ENCODE measurements at places on chromosomes 6 and 20.
A peak's percentile ranks its signal among the peaks of the same experiment; 100 is the strongest.

GRCh38 chr20:38907918-38908677 is 18.1 kb upstream of the FAM83D start:
- DNase-seq, result no peak

DNA sequence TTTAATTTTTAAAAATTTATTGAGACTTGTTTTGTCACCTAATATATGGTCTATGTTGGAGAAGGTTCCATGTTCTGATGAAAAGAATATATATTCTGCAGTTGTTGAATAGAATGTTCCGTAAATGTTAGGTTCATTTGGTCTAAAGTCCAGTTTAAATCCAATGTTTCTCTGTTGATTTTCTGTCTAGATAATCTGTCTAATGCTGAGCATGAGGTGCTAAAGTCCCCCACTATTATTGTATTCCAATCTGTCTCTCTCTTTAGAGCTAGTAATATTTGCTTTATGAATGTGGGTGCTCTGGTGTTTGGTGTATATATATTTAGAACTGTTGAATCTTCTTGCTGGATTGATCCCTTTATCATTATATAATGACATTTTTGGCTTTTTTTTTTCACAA is 15.5 kb downstream of the TRIM15 start:
- no peak for DNase-seq

GRCh38 chr6:33921745-33922144 is 117.9 kb upstream of the MLN start:
- no peak for DNase-seq

DNA sequence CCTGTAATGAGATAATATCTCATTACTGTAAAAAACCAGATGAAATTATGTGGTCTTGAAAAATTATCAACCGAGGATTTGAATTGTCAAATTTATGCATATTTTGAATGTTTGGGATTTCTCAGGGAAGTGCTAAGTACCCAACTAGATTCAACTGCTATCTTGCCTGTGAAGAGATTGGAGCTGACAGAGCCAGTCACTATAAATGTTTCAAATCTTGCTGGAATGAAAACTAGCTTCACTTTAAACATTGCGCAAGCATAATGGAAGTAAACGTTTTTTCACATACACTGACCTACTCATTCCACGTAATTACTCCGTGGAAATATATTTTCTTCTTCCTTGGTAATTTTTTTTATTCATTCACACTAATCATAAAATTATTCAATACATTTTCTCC is 46.7 kb downstream of the TMEM170B start:
- DNase-seq, result no peak

GRCh38 chr20:45917790-45918141 is 5.8 kb upstream of the PLTP start:
- DNase-seq, result no peak

GRCh38 chr6:63964366-63964765 is 328.8 kb downstream of the PHF3 start:
- DNase-seq, result no peak

GRCh38 chr6:22025468-22026163 is 271.2 kb downstream of the PRL start:
- DNase-seq, result peak; percentile 29

DNA sequence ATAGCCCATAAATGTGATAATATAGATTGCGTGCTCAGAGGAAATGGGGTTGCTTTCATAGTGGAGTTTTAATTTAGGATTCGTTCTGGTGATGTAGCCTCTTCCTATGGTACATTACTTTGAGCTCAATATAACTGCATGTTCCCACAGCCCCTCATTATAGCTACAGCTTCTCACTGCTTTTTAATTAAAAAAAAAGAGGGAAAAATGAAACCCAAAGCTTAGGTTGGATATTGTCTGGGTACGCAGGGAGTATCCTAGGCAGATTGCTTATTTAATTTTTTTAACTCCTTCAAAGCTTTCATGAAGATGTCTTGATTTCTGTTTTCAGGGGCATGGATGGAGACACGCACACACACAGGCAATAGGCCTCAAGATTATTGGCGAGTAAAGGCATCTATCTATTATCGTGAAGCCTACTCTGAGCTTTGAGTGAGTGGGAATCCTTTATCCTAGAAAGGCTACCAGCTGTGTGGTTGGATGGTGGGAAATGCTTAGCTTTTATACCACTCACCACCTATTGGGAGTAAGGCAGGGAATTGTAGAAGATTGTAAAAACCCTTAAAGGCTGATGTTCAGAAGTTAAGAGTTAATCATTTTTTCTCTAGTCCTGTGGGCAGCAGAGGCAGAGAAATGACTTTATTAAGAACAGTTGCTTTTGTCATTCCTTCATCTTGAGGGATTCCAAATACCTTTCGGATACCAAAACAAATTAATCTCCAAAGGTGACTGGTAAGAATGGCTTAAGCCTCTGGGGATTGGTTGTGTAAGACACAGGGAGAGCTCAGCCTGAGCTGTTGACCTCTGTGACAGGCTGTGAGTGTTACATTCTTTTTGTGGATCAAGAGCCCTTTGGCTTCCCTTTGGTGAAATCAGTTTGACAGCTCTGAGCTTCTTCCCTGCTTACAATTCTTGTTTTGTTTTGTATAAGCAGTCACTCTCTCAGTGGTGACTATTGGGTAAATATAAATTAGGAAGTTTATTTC is 33.4 kb downstream of the CTNNBL1 start:
- DNase-seq, result no peak

DNA sequence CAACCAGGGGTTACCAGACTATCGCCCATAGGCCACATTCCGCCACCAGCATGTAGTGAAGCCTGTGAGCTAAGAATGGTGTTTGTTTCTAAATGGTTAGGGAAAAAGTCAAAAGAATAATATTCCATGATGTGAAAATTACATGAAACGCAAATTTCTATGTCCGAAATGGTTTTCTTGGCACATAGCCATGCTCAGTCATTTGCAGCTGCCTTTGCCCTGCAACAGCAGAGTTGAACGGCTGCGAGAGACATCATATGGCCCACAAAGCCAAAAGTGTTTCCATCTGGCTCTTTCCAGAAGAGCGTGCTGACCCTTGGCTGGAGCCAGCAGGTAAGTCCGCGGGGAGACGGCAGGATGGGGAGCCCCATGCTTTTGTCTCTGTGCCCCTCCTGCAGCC is 60.7 kb downstream of the FAM120B start:
- no peak for DNase-seq

DNA sequence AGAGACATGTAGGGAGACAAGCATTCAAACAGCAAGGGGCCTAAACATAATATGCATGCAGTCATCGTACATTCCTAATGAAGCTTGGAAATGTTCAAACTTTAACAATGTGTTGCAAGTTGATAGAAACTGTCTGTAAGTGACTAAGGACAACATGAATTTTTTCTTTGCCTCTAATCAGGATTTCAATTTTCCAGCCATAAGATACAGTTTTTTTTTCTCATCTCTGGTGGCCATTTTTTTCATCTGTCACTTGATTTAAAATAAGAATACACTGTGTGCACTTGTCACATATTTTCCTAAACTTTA is 22.2 kb upstream of the MTRF1L start:
- no peak for DNase-seq

- DNase-seq, result no peak
Observed at GRCh38 chr20:14526891-14527290, 189.5 kb upstream of the FLRT3 start.

DNA sequence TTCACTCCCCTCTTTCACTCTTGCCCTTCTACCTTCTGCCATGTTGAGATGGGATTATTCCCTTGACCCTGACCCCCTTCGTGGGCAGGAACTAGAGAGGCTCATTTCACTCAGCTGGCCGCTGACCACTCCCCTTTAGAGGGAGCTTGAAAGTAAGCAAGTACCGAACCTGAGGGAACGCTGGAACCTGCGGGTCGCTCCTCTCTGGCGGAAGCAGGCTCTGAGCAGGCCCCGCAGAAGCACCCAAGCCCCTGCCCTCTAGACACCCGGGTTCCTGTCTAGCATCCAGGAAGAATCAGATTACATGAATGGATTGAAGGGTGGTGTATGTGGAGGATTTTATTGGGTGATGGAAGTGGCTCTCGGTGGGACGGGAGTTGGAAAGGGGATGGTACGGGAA is 11.9 kb upstream of the MYCT1 start:
- DNase-seq, result no peak

GRCh38 chr6:44076356-44077213 is 50.7 kb downstream of the MRPL14 start:
- no peak for DNase-seq

DNA sequence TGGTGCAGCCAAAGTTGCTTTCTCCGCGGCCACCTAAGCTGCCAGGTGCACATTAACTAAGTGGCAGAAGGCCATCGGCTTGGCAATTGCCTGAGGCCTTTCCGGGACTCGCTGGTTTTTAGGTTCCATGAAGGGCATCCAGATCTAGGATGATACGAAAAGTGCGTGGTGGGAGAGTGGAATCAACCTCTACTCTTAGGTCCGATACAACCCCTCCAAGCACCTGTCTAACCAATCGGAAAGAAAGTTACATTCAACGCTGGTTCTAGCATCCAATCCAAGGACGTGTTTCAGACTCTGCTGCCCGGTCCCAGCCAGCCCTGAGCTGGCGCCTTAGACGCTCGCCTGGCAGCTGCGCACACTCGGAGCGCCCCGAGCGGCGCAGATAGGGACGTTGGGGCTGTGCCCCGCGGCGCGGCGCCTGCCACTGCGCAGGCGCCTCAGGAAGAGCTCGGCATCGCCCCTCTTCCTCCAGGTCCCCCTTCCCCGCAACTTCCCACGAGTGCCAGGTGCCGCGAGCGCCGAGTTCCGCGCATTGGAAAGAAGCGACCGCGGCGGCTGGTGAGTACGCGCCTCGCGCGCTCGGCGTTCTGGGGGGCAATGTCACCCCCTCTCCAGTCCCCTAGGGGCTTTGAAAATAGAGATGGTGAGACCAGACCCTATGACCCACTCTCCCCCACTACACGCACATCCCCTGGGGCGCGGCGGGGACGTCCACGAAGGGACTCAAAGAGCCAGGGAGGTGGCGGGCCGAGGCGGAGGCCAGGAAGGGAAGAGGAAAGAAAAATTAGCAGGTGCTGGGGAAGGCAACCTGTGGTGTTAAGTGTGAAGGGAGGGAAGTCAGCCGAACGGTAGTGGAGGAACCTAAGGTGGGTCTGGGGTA is at the start of gene ENPP4:
ENPP4 (plus strand) TSS at position 361 of the 883 bp plus-strand sequence. CDS start 9,595 bp downstream, outside the sequence.
- no peak for DNase-seq

- no peak for DNase-seq
Observed at GRCh38 chr6:159095616-159096015, 50.8 kb upstream of the TAGAP start.

DNA sequence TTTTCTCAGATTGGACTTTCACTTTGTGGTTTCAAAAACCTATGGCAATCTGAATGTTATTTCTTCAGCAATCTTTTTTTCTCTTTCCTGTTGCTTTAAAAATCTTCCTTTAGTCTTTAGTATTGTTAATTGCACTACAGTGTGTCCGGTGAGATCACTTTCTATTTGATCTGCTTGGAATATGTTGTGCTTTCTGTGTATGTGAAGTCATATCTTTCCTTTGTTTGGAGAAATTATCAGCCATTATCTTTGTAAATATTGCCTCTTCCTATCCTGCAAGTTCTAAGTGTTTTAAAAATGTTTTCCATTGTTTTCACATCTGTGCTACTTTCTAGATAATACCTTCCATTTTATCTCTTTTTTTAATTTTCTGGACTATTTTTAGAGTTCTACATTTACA is 171.4 kb upstream of the PRSS16 start:
- DNase-seq, result no peak

- peak; percentile 88 for DNase-seq
Observed at GRCh38 chr6:8085053-8085511, 17.3 kb downstream of the EEF1E1 start.

- DNase-seq, result peak; percentile 48
Observed at GRCh38 chr6:110415086-110415916, at the start of gene DDO. DDO (minus strand) TSS chr6:110415575; CDS start chr6:110413462, 2,113 bp downstream.

GRCh38 chr6:74167976-74168375 is 472.0 kb downstream of the CD109 start:
- DNase-seq, result no peak

GRCh38 chr6:106974999-106975737 is 639 bp upstream of the CD24 start:
- DNase-seq, result no peak

DNA sequence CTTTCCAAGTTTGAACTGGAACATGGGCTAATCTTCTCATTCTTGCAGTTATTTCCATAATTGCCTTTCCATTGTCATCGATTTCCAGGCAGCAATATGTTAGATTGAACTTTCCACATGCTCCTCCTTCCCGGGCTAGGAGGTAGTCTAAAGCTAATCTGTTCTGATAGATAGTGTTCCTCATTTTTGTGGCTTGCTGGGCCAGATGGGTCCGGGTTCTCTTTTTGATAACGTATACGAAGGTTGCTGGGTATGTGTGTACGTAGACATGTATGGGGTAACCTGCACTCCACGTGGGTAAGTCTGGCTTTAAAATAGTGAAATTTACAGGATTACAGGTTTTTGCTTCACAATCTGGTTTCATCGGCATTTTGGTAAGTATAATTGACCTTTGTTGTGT is 14.0 kb upstream of the GMPR start:
- no peak for DNase-seq

- DNase-seq, result no peak
Observed at GRCh38 chr20:57682184-57683101, 27.4 kb downstream of the PMEPA1 start.

- DNase-seq, result no peak
Observed at GRCh38 chr20:57087102-57087501, 179.3 kb downstream of the BMP7 start.

GRCh38 chr6:168190646-168191443 is 111.8 kb upstream of the FRMD1 start:
- no peak for DNase-seq

DNA sequence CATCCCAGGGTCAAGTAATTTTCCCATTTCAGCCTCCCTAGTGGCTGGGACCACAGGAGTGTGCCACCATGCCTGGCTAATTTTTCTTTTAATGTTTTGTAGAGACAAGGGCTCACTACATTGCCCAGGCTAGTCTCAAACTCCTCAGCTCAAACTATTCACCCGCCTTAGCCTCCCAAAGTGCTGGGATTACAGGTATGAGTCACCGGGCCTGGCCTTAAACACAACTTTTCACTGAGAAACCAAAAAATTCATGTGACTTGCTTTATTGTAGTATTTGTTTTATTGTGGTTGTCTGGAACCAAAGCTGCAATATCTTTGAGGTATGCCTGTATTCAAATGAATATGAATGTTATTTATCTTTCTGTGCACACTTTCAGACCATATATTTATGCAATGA is 72.2 kb downstream of the RWDD2A start:
- peak; percentile 43 for DNase-seq

- no peak for DNase-seq
Observed at GRCh38 chr6:66897576-66897975, 1190.5 kb upstream of the EYS start.

DNA sequence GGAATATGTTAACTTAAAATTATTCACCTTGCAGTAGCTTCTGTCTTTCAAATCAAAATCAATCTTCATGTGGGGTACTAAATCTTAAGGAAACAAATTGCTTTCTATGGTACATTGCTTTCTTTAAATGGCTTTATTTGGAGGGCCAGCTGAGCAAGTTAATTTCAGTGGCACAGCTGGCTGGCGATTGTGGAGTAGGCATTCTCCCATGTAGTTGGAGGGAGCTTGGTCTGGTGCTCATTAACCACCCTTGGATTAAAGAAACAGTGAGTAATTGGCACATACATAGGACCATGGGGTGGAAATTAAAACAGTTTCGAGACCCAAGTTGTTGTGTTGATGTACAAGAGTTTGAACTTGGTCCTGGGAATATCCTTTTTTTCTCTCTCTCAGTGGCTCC is 201.3 kb upstream of the CHD6 start:
- no peak for DNase-seq

Measured in HFFc6 (cell line).